ENCODE measurements at places on chromosomes 7 and 10. TPM values are rescaled to one million over a fixed set of nuclear protein-coding genes. Genes with fewer than 3 reads are reported as not detected.
A peak's percentile ranks its signal among the peaks of the same experiment; 100 is the strongest.

DNA sequence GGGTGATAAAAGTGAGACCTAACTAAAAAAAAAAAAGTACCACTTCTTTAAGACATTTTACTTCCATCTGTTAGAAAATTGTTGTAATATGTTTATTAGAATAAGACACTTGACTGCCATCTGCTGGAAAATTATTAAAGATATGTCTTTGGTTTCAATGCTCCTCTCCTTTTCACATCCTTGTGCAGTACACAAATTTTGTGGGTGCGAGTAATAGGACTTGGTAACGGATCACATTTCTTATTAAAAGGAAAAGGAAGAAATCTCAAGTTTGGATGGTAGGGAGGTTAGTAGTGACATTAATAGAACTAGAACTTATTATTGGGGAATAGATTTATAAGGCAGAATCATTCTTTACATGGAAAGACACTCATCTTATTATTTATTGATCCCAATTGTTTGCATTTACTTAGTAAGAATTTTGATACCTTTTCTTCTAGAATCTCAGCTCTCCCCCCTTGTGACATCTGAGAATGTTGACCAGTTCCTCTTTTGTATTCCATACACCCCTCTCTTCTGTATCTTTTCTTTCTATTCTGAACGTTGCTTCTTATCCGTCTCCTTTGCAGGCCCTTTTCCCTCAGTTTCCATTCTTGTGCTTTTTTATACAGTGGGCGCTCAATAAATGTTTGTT is 43.0 kb upstream of the RPA3 start:
- peak overlapping the region; percentile 12 for H3K4me3 ChIP-seq
- no peaks in the 10 kb centered on the region for H3K27me3 ChIP-seq
- H3K27ac ChIP-seq, result no peak overlapping the region
- no peaks in the 10 kb centered on the region for H3K4me1 ChIP-seq
- DNase-seq, result no peak
- no peaks in the 10 kb centered on the region for H3K36me3 ChIP-seq

- H3K4me1 ChIP-seq, result no peaks in the 10 kb centered on the region
- no peaks in the 10 kb centered on the region for H3K36me3 ChIP-seq
- no peak overlapping the region for H3K4me3 ChIP-seq
- peak overlapping the region; percentile 12 for H3K27ac ChIP-seq
These were observed 121.8 kb downstream of the NOC3L start for GRCh38 chr10:94240901-94241300.

DNA sequence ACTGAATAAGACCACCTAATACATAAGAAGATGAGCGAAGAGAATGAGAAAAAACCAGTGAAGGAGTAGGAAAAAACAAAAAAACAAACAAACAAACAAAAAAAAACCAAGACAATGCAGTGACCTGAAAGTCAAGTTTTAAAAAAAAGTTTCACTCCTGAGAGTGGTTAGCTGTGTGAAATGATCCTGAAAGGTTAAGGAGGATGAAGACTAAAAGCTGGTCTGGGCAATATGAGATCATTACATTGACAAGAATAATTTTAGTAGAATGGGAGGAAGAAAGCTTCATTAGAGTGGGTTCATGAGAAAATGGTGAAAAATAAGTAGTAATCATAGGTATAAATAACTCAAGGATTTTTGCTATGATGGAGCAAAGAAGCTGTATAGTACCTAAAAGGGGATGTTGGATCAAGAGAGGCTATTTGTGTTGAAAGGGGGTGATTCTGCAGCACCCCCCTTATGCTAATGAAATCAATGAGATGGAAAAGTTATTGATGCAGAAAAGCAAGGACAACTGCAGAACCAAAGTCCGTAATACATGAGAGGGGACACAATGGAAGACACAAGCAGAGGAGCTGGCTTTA is 80.2 kb downstream of the KMT2C start:
- DNase-seq, result no peak
- H3K27ac ChIP-seq, result no peak overlapping the region
- H3K4me1 ChIP-seq, result no peaks in the 10 kb centered on the region
- H3K4me3 ChIP-seq, result no peak overlapping the region

GRCh38 chr10:31808258-31809218 is 120.1 kb downstream of the ARHGAP12 start:
- peak; percentile 44 for DNase-seq
- H3K4me1 ChIP-seq, result no peaks in the 10 kb centered on the region
- peak overlapping the region; percentile 16 for H3K4me3 ChIP-seq
- no peaks in the 10 kb centered on the region for H3K27me3 ChIP-seq
- peak overlapping the region; percentile 87 for H3K27ac ChIP-seq

GRCh38 chr7:14207138-14207537 is 217.7 kb upstream of the ETV1 start:
- H3K4me1 ChIP-seq, result no peaks in the 10 kb centered on the region
- no peaks in the 10 kb centered on the region for H3K27me3 ChIP-seq
- no peak overlapping the region for H3K27ac ChIP-seq
- no peaks in the 10 kb centered on the region for H3K36me3 ChIP-seq

DNA sequence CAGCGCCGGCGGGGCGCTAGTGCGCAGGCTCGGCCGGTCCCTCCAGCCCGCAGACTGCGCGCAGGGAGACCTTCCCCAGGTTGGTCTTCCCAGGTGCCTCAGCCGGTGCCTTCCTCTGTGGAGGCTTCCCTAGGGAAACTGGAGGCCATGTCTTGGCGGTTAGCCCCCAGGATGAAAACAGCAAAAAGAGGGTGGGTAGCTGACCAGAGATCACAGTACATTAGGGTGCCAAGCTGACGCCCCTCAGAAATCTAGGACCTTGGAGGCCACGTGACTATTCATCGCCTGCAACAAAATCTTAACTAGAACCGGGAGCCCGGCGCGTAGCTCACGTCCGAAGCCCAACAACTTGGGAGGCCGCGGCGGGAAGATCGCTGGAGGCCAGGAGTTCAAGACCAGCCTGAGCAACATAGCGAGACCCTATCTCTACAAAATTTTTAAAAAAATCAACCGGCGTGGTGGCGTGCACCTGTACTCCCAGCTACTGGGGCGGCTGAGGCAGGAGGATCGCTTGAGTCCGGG is 327 bp upstream of the FIS1 start:
- peak overlapping the region; percentile 85 for H3K4me3 ChIP-seq
- no peak for DNase-seq
- peak overlapping the region; percentile 99 for H3K27ac ChIP-seq
- peaks cover 11% of the 10 kb centered on the region for H3K4me1 ChIP-seq

GRCh38 chr10:114552050-114552449 is 106.0 kb downstream of the ABLIM1 start:
- H3K36me3 ChIP-seq, result no peaks in the 10 kb centered on the region
- H3K4me3 ChIP-seq, result no peak overlapping the region
- H3K27ac ChIP-seq, result peak overlapping the region; percentile 52
- no peak for DNase-seq
- H3K27me3 ChIP-seq, result no peaks in the 10 kb centered on the region

- no peaks in the 10 kb centered on the region for H3K4me1 ChIP-seq
- H3K36me3 ChIP-seq, result no peaks in the 10 kb centered on the region
- H3K27ac ChIP-seq, result no peak overlapping the region
- no peak for DNase-seq
These were observed 241.7 kb upstream of the PLXNA4 start for GRCh38 chr7:132817949-132818348.

DNA sequence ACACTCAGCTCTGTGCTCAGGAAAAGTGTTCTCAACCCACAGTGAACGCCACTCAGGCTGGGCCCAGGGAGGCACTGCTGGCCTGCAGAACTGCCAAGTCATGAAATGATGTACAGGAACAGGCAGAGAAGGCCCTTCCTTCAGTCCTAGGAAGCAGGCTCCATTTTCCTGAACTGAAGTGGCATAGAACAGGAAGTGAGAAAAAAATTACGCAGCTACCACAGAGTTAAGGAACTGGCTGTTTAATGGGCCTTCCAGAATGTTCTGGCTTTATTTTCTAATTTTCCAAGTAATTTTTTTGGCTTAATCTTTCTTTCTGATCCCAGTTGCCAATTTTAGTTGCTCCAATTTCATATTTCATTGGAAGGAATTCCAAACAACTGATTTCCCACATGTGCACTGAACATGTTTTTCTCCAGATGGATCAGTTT is 39.3 kb downstream of the LRRC18 start:
- H3K4me1 ChIP-seq, result no peaks in the 10 kb centered on the region
- no peak overlapping the region for H3K27ac ChIP-seq
- H3K36me3 ChIP-seq, result no peaks in the 10 kb centered on the region
- no peaks in the 10 kb centered on the region for H3K27me3 ChIP-seq

DNA sequence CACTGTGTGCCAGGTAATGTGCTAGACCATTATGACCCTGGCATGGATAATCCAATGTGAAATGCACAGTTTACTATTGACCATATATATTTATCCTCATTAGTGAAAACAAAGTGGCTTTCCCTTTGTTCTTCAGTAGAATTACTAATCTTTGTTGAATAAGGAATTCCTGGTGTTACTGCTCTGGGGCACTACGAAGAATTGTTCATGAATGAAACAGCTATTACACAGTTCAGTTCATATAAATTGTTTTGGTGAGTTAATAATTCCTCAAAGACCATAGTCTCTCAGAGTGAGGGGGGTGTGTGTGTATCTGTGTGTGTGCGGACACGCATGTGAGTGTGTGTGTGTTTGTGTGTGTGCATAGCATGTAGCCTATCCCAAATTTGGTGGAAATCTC is 668.0 kb upstream of the MBL2 start:
- H3K27me3 ChIP-seq, result no peaks in the 10 kb centered on the region
- no peak overlapping the region for H3K4me3 ChIP-seq
- H3K27ac ChIP-seq, result no peak overlapping the region
- DNase-seq, result no peak
- no peaks in the 10 kb centered on the region for H3K36me3 ChIP-seq

DNA sequence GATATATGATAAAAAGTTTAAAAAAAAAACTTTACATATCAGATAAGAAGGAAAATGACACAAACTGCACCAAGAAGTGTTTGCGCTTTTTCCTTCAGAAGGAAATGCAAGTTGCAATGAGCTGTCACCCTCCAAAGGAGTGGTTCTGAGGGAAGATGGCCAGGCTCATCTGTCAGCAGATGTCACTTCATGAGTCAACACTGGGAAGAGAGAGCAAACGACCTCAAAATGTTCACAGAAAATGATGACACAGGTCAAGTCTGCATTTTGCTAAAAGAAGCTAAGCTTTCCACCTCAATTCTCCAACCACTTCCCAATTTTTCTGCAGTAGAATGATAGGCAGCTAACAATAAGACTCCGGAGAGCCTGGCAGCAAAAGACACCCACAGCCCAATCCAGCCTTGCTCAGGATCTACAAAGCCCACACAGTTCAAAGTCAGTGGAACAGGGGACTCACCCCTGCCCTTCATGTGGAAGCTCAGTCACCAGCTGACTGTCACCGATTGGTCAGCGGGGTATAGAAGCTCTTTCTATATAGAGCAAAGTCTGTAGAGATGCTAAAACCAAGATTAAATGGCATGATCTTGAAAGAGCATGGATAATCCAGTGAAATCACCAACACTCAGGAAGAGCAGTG is 155.1 kb upstream of the NEBL start:
- no peaks in the 10 kb centered on the region for H3K36me3 ChIP-seq
- H3K27me3 ChIP-seq, result no peaks in the 10 kb centered on the region
- H3K4me1 ChIP-seq, result no peaks in the 10 kb centered on the region
- H3K27ac ChIP-seq, result no peak overlapping the region
- no peak overlapping the region for H3K4me3 ChIP-seq

GRCh38 chr7:16202303-16202702 is 219.0 kb downstream of the CRPPA start:
- no peak for DNase-seq
- no peaks in the 10 kb centered on the region for H3K4me1 ChIP-seq
- H3K4me3 ChIP-seq, result no peak overlapping the region
- no peak overlapping the region for H3K27ac ChIP-seq
- H3K36me3 ChIP-seq, result no peaks in the 10 kb centered on the region

- no peaks in the 10 kb centered on the region for H3K36me3 ChIP-seq
- H3K27me3 ChIP-seq, result no peaks in the 10 kb centered on the region
- no peak for DNase-seq
These were observed 1.8 kb downstream of the PPIF start for GRCh38 chr10:79349072-79349491.

DNA sequence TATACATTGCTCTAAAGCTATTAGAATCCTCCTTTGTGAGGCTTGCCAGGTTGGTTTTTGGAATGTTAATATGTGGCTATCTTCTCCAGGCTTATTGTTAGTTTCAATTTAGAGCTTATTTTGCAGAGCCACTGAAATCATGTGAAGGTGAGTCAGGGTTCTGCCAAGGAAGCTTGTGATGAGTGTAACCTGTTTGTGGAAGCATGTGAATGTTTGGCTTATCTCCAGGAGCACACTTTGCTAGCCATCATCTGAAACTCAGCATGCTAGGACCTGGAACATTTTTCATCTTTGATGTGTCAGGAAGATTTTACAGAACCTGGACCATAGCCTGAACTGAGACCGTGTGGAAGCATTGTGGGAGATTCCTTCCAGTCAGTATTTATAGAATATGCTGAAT is 197.3 kb downstream of the PPP1R9A start:
- no peaks in the 10 kb centered on the region for H3K36me3 ChIP-seq
- H3K4me3 ChIP-seq, result no peak overlapping the region
- H3K4me1 ChIP-seq, result no peaks in the 10 kb centered on the region
- no peaks in the 10 kb centered on the region for H3K27me3 ChIP-seq
- no peak for DNase-seq
- peak overlapping the region; percentile 61 for H3K27ac ChIP-seq

- H3K27me3 ChIP-seq, result no peaks in the 10 kb centered on the region
- no peaks in the 10 kb centered on the region for H3K4me1 ChIP-seq
- H3K4me3 ChIP-seq, result no peak overlapping the region
- H3K36me3 ChIP-seq, result no peaks in the 10 kb centered on the region
These were observed 165.7 kb upstream of the GNAI1 start for GRCh38 chr7:79968894-79969293.

DNA sequence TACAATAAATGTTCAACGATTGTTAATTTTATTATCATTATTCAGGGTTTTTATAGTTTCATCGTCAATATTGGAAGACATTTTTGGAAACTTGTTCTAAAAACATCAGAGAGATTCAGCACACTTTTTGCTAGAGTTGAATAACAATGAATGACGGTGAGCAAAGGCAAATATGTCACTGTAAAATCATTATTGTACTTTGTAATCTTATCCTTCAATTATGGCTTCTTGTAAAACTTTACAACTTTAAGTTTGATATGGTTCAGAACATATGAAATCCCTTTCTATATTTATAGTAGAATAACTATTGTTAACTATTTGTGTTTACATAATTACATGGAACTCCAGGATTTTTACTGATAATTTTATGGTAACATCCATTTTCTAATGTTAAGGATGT is 167.8 kb upstream of the SEMA3A start:
- H3K4me1 ChIP-seq, result no peaks in the 10 kb centered on the region
- H3K4me3 ChIP-seq, result no peak overlapping the region
- no peak overlapping the region for H3K27ac ChIP-seq
- no peaks in the 10 kb centered on the region for H3K27me3 ChIP-seq

DNA sequence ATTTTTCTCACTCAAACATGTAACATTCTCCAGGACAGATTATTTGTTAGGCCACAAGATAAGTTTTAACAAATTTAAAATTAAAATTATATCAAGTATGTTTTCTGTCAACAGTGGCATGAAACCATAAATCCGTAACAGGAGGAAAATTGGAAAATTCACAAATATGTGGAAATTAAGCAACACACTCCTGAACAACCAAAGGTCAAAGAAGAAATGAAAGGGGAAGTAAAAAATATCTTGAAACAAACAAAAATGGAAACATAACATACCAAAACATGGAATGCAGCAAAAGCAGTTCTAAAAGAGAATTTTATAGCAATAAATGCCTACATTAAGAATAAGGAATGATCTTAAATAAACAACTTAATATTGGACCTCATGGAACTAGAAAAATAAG is 147.3 kb downstream of the ZEB1 start:
- no peak overlapping the region for H3K4me3 ChIP-seq
- no peaks in the 10 kb centered on the region for H3K4me1 ChIP-seq
- DNase-seq, result no peak
- H3K36me3 ChIP-seq, result no peaks in the 10 kb centered on the region

Gene TSPAN33
- total RNA-seq, result 7.0 TPM

Gene NKX1-2
- total RNA-seq, result not detected

Gene ST7
- 27.4 TPM for total RNA-seq

Gene PRRT4
- total RNA-seq, result not detected

Gene POLR3A
- total RNA-seq, result 19.4 TPM

Gene ATAD1
- 48.3 TPM for total RNA-seq

Gene ZNF853
- total RNA-seq, result 20.7 TPM

Gene NEUROG3
- total RNA-seq, result not detected

Gene ATRNL1
- 431 TPM for total RNA-seq

Gene GOLGA7B
- 0.09 TPM for total RNA-seq
